ENCODE measurements at places on chromosomes 4 and X.

- no peak for DNase-seq
Observed at GRCh38 chr4:81460191-81460701, 11.5 kb downstream of the RASGEF1B start.

GRCh38 chr4:88320780-88321373 is 36.5 kb upstream of the PPM1K start:
- DNase-seq, result no peak

DNA sequence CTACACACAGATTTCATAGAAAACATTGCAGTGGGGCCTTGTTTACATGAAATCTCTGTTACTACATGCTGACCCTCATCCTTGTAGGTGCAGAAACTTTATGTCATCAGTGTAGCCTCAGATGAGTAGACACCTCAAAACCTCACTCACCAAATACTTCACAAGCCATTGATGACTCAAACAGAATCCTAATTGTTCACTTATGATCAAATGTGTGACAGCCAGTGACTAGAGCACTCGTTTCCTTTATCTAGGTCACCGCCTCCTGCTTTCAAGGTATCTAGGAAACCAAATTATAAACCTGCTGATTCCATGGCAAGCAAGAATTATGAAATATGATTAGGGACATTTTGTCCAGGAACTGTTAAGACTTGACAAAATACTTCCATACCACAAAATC is 255.8 kb upstream of the GPRIN3 start:
- DNase-seq, result no peak

DNA sequence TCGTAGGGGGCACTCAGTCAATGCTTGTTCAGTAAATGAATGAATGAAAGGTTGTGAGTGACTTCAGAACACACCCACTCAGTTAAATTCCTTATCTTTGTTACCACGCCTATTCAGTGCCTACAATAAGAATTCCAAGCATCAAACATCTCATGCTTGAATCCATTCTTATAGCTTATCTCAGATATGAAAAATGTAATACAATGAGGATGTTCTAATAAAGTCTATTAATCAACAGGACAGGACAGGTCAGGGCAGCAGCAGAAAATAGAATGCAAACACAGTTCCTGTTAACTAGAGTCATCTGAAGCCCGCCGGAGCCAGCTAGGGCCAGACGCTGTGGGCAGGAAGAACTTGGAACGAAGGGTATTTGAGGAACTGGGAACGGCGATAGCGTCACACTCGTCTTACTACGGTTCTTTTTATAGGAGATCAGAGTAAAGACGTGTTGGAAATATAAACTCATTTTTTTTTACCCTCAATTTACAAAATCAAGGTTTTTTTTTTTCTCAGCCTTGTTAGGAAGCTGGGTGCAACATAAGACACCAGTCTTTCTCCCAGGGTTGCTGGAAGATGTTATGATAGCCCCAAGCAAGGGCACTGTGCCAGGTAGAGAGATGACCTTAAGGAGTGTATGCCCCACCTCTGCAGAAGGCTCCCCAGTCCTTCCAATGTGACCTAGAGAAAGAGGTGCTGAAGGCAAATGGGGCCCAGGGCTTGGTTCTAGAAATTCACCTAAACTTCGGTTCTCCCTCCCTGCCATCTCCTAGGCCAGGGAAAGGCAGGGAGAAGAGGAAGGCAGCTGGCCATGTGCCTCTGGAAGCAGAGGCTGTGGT is 48.3 kb downstream of the SEL1L3 start:
- no peak for DNase-seq

GRCh38 chrX:108123591-108124366 is 32.2 kb downstream of the ATG4A start:
- DNase-seq, result no peak

GRCh38 chr4:95161781-95162469 is 386.8 kb downstream of the UNC5C start:
- no peak for DNase-seq

DNA sequence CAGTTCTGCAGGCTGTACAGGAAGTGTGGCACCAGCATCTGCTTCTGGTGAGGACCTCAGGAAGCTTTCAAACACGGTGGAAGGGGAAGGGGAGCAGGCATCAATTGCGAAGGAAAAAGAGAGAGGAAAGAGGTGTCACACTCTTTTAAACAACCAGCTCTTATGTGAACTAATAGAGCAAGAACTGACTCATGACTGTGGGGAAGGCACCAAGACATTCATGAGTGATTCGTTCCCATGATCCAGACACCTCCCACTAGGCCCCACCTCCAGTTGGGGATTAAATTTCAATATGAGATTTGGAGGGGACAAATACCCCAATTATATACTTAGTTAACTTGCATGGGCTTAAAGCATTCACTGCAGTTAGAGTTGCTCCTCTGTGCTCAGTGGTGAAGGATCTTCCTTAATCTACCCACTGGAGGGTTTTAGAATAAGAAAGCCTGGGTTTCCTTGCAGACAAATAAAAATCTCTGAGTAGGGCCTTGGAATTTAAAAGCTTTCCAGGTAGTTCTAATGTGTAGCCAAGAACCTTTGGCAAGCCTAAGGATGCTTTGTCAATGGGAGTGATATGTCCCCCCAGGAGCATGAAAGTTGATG is 60.0 kb downstream of the SYNPO2 start:
- DNase-seq, result no peak

DNA sequence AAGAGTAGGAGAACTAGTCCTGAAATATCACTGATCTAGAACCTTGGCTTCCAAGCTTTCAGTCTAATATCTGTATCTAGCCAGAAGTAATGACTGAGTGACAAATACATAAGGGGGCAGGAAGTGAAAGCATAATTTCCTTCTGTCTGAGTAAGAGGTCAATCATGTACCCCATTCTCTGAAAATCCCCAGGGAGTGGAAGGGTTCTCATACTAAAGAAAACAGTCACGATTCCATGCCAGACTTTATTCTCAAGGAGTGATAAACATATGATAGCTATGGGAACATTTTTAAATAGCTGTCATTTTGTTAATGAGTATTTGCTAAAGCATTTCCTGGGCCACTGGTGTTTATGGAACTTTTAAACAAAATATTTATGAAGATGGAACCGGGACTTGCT is 308.5 kb downstream of the ARHGAP24 start:
- no peak for DNase-seq

DNA sequence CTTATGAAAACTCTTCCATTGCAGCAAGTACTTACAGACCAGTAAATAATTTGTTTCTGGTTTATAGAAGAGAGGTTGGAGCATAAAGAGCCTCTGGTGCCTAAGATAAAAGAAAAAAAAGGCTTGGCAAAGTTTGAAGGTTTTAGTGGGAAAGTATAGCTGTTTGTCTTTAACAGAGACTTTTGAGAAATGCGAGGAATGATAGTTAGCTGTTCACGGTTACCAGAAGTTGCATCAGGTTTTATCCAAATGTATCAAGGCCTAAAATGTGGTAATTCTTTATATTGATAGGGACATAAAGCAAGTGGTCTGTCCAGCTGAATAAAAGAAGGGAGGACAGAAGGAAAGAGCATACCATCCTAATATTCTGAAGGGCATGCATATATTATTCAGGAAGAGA is 29.3 kb downstream of the RAP1GDS1 start:
- no peak for DNase-seq

DNA sequence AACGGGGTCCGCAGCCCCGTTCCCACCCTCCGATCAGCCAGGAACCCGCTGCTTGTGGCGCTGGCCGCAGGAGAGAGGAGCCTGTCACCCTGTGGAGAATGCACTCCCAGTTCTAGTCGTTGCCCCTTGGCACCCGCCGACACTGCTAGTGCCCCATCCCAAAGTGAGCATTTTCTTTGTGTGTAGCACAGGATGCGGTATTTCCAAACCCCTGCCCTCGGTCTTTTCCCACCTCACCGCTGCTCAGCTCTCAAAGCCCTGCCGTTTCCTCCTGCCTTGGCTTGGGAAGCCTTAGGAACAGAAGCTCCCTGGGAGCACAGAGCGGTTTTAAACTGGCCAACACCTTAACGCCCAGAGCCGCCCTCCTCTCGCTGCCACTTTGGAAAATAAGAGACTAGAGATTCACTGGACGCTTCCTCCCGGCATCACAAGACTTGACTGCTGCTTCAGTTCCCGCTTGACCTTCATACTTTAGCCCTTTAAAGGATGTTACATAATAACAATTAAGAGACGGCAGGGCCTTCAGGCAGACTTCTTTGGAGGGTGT is 772 bp downstream of the CYP4V2 start:
- DNase-seq, result peak; percentile 71

GRCh38 chr4:109278594-109279031 is 23.8 kb downstream of the COL25A1 start:
- no peak for DNase-seq

DNA sequence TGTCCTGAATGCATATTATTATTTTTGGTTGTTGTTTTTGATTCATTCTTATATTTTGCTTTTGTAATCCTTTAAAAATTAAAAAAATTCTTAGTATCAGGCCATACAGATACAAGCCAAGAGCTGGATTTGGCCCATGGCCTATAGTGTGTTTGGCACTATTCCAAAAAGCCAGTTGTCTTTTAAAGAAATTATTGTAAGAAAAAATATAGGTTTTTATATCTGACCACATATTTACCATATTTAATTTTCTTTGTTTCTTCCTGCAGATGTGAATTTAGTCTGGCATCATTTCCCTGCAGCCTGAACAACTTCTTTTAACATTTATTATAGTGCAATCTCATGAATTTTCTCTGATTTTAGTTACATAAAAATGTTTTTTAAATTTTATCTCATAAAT is 652.8 kb upstream of the NR3C2 start:
- DNase-seq, result no peak

DNA sequence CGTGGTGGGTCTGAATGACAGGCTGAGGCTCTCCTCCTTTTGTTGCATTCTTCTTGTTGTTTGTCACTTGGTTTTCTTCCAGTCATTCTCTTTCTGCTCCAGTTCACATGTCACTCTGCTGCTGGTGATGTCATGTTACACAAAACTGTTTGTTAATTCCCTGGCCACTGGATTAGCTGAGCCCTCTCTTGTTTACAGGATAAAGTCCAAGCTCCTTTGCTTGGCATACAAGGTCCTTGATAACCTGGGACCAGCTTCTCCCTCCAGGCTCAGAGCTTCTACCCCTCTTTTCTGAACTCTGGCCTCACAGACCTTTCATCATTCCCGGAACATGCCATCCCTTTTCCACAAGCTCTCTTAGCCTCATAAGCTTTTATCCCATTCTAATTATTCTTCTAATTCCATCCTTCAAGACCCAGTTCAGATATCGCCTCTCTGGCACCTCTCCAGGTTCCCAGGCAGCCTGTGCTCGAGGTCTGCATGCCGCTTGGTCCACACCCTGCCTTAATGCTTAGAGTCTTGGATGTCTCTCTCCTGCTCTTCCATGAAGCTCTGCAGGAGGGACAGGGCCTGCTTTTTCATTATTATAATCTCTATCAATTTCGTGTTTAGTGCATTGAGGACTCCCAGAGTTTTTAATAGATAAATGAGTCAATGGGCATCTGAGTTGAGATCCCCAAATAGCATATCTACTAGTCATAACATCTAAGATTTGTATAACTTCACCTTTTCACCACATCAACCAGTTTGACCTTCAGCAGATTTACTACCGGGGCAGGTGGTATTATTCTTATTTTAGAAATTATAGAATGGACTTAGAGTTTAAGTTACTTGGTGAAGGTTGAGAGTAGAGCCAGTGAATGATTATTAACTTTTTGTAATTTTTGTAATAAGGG is 98.7 kb downstream of the TMEM131L start:
- no peak for DNase-seq

DNA sequence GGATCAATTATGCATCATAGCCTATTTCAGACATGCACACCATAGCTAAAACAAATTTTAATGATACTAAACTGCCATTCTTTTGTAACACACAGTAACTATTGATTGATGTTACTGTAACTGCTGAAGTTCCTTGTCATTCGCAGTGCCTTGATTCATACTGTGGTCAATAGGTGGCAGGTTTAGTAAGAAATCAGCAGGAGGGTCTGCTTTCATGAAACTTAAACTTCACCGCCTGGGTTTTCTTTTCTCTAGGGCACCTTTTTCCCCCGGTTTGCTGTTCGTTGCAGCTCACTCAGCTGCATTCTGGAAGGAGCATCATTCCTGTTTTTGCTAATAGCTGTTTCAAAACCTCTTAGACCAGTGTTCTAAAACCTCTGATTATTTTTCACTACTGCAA is 88.1 kb downstream of the RPA4 start:
- no peak for DNase-seq

- peak; percentile 64 for DNase-seq
Observed at GRCh38 chrX:46573331-46573891, at the start of gene CHST7. CHST7 (plus strand) TSS chrX:46573765; CDS start chrX:46573932, 167 bp downstream.

DNA sequence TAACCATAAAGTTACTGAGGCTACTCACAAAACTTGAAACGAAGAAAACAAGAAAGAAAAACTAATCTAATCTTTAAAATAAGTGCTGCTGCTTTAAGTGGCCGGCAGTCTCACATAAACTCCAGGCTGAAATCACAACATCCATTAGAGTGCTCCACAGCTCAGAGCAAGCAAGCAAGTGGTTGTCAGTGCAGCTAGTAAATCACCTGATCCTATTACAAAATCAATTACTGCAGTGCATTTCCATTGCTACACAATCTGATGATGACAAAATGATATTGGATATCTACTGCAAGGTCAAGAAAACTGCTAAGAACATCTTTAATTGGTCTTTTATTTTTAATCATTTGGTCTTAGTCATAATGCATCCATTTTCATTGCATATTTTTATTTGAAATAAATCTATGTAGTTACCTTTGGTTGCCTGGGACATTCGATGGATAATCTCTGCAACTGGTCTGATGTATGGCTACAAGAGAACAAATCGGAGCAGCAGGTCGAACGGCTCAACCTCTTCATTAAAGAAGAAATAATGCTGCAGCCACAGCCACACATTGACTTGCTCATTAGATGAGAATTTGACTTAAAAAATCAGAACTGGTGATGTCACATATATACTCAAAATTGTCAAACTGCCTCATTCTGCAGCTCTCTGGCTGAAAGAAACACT is 87.7 kb downstream of the FBXW7 start:
- DNase-seq, result no peak

DNA sequence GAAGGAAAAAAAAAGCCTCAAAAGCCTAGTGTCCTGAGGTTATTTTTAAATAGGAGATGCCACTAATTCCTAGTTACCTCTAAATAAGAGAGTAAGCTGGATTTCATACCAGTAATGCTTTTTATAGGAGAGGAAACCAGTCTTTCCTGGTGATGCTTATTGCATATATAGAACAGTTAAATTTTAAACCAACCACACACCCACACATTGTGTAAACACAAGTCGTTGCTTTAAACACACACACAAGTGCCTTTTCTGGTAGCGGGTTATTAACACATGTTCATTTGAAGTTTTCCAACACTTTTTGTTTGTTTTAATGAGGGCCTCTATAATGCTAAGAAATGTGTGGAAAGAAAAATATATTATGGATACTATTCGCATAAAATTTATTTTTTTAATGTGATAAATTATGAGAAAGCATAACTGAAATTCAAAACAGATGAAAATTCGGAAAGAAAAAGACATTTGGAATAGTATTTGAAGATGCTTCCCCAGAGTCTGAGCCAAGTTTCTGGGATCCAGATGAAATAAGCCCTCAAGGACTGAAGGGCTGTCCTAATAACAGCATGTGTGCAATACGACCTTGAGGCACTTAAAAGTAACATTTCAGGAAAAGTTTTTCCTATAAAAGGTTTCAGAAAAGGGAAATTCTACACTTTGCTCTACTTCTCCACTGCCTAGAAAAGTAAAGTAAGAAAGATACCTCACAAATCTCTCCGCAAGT is 2.0 kb downstream of the ANTXR2 start:
- no peak for DNase-seq
